ENCODE measurements at places on chromosomes 12 and 14.

- DNase-seq = peak; percentile 13
Observed at GRCh38 chr12:124862768-124863415, 772 bp downstream of the SCARB1 start.

DNA sequence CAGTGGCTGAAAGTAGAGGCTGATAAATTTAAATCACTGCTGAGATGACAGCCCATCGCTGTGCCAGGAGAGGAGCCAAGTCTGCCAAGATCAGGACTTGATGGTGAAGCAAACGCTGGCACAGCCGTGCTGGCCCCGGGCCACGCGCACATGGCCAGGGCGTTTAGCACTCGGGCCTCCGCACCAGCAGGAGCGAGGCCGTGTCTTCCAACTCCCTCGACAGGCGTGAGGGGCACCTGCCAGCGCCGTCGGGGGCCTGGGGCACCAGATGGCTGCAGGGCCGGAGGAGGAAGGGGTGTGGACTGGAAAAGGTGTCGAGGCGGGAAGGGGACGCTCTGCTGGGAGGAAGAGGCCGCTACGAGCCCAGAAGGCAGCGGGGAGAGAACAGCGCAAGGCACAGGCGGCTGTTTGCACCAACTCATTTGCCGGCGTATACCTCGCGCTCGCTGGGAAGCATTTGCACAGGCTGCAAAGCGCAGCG lies 29.5 kb downstream of the RIMBP2 start:
- DNase-seq = no peak

GRCh38 chr12:43891856-43892574 lies 56.1 kb downstream of the TMEM117 start:
- no peak for DNase-seq

DNA sequence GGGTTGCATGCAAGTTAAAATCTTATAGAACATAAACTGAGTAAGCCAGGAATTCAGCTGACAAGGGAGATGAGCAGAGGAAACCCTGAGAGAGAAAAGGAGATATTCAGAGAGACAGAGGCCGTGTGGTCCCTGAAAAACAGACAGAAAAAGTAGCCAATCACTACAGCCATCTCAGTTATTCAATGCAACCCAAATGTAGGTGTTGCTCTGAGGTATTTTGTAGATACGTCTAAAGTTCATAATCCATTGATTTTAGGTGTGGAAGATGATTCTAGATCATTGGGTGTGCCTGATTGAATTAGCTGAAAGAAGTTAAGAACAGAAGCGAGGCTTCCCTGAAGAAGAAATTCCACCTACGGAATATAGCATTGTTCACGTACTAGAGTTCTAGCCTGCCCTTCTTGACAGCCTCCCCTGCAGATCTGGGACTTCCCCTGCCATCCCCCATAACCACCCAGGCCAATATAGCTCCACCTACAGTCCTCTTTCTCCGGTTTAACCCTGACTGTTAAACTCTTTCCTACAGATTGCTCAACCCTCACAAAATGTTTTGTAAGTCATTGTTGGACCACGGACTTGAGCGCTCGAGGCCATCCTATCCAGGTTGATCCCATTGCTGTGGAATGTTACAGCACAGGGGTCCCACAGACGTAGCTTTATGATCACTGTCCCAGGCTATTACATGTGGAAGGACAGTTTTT lies 21.7 kb downstream of the AICDA start:
- DNase-seq = no peak

DNA sequence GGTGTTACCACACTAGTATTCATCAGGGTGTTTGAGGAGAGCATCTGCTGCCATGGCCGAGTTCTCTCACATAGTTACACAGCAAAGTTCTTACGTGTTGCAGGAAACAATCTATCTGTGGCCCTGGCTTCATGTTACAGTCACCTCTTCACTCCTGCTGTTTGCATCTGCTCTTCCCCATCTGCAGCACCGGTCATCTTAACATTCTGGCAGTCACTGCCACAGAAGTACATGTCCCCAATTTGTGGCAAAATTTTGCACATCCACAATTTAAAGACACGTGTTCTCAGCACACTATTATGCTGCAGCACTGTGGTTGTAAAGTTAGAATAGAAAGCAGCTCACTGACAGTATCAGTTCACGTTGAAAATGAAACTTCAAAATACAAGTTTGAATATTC lies 23.2 kb downstream of the MAPK1IP1L start:
- DNase-seq = no peak

GRCh38 chr14:28297559-28297958 lies 469.0 kb upstream of the FOXG1 start:
- DNase-seq = no peak

- no peak for DNase-seq
Observed at GRCh38 chr12:124525455-124525854, 42.0 kb downstream of the NCOR2 start.

- DNase-seq = no peak
Observed at GRCh38 chr14:74502236-74503019, 8.9 kb downstream of the ISCA2 start.

- no peak for DNase-seq
Observed at GRCh38 chr12:31989571-31990362, 30.6 kb downstream of the RESF1 start.

DNA sequence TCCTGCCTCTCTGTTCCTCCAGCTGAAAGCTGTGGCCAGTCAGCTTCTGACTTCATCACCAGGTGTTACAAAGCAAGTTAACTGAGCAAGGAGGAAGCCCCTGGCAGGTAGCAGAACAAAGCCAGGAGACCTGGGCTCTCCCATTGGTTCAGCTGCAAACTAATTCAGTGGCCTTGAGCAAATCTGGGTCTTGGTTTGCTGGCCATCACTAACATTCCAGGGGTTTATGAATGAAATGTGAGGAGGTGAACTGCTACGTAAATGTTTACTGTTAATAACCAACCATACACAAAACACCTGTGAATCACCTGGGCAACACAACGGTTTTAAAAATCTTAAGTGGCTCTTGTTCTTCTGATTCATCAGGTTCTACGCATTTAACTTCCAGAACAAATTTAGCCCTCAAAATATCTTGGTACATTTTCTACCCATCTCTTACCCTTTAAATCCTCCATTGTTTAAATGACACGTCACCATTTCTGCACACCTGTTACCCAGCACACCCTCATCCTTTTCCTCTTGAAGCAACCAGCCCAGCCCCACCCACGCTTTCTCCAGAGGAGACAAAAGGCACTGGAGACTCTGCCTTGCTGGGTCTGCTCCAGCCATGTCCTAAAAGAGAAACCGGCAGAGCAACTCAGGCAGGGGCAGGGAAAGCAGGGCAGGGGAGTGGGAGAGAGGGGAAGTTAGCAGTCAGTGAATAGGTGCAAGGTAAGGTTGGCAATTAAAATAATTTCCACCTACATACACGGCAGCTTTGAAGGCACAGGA lies 49.3 kb upstream of the TSPAN11 start:
- DNase-seq = no peak

DNA sequence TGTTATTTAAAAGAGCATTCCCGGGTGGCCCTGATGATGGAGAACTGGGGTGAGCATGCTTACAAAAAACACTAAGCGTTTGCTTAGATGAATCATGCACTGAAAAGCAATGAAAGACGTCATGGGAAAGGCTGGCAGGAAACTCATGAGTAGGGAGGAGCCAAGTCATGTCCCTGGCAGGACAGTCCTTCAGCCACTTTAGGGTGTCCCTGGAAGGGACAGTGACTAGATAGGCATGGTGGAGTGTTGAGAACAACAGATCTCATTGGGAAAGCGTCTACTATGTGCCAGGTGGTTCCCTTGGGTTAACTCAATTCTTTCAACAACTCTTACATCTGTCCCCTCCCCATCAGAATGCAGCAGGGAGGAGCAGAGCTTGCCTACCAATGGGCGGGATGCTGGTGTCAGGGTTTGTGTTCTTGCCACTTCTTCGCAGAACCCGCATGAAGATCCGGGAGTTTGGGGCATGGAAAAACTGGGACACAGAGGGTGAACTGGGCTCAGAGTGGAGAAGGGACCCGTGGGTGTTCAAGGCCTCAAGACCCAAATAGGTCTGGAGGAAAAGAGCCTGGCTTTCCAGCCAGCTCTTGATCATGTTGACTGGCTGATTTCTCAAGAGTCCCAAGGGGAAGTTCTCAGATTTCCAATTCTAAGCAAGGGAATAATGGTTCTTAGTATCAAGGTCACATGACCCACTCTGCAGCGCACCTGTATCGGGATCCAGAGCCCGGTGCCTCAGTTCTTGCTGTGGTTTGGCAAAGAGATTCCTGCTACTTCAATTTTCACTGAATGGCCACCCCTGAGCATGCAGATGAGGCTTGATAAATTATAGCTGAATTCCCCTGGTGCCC lies 653.9 kb upstream of the TBX3 start:
- no peak for DNase-seq

GRCh38 chr14:99568567-99569560 lies 35.1 kb downstream of the CCDC85C start:
- DNase-seq = no peak

DNA sequence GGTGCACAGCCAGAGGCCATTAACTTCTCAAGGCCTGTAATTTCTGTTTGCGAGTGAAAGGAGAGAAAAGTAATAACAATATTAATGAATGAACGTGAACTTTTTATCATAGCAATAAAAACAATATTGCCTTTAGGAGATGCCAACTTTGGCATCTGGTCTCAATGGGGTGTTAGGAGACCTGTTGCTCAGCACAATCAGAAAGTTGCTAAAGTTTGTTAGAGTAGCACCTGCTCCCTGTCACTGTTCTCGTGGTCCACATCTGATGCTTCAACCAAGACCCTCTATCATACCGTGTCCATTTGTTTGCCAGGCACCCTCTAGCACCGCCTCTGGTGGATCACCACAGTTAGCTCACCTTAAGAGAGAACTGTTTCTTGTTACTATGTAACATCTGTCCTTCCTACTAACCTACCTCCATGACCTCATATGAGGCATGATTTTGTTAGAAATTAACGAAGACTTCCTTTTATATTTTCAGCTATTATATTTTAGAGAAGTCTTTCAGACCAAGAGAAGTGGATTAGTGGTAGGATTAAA lies 12.5 kb upstream of the CLEC4E start:
- DNase-seq = no peak

DNA sequence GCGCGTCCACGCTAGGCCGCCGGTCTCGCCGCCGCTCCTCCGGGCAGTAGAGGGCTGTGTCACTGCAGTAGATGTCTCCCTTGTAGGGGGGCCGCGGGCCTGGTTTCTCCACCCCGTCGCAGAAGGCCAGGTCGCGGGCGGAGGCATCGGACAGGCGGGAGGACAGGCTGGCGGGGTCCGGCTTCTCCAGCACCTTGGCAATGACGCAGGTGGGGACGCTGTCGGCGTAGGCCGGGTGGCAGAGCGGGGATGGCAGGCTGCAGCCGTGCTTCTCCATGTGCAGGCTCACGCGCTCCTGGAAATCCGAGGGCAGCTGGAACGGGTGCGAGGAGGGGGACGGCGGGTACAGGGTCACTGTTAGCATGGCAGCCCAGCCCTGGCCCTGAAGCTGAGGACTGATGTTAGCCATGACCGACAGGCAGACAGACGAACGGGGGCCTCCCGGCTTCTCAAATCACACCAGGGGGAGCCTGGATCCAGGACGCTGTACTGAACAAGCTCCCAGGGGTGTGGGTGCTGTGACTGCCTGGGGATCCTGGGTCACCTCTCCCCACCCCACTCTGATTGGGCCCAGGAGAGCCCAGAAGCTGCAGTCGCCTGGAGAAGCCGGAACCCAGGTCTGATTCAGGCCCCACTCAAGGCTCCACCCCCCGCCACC lies 48.1 kb downstream of the BEGAIN start:
- no peak for DNase-seq

DNA sequence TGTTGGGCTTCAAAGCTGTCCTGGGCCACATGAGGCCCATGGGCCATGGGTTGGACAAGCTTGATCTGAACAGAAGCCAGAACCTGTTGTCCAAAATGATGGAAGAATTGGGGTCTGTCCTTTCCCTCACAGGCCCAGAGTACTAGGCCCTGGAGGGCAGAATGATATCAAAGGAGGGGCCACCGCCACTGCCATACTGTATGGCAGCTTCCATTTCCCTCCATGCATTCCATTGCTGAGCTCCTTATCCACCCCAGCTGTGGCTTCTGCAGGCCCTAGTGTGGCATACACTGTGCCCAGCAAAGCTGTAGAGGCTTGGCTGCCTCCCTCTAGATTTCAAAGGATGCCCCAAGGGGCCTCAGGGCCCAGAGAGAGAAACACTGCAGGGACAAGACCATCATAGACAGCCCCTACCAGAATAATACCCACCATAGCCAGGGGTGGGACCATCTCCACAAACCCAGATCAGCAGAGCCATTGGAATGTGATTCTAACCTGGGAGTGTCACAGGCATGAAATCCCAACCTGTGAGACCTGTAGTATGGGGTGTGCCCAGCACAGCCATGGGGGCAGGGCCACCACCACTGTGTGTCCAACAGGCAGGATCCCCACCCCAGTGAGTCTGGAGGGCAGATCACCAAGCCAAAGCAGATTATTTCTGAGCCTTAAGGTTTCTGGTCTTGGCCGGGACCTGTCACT lies 61.4 kb upstream of the BEGAIN start:
- DNase-seq = no peak

DNA sequence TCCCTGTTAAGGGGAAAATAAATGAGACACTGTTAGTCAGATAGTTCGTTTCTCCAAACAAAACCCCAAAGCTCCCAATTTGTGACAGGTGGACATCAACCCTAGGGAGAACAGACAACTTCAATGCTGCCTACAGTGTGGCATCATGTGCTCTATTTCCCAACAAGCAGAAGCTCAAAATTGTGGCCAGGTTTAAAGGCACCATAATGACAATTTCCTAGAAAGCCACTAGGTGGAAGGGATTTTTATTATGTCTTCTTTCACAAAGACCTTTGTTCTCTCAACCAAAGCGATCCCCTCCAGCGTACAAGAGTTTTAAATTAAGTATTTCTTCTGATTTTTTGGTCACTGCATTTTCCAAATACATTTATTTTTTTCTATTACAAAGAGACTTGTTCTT lies 88.0 kb upstream of the MBIP start:
- DNase-seq = no peak

- DNase-seq = no peak
Observed at GRCh38 chr12:114625294-114625851, 58.6 kb downstream of the TBX3 start.

GRCh38 chr14:69910871-69911270 lies 31.7 kb downstream of the SMOC1 start:
- DNase-seq = no peak

- no peak for DNase-seq
Observed at GRCh38 chr14:54698966-54699530, 132.1 kb downstream of the SAMD4A start.

DNA sequence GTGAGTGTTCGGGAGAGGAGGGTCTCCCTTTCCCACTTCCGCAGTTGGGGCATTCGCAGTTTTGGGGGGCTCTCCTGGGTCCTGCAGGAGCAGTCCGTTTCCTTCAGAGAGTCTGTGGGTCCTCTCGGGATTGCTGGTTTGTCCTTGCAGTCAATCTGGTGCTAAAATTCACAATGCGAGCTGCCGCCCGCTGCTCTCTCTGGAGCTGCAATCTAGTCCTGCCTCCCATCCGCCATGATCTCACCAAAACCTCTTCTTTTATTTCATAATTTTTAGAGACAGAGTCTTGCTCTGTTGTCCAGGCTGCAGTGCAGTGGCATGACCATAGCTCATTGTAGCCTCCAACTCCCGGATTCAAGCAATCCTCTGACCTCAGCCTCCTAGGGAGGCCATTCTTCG lies 22.5 kb downstream of the RNFT2 start:
- DNase-seq = no peak

- no peak for DNase-seq
Observed at GRCh38 chr14:22560662-22561365, 28.2 kb downstream of the DAD1 start.

- DNase-seq = no peak
Observed at GRCh38 chr14:58946431-58946830, 242.0 kb upstream of the DAAM1 start.

Measured in stimulated activated CD4-positive, alpha-beta T cell treated with anti-CD3 and anti-CD28 coated beads, Interleukin-4, amount 100 ng/mL, for 4 hours (primary cell).